ENCODE measurements at places on chromosomes 1 and 21. TPM values are rescaled to one million over a fixed set of nuclear protein-coding genes. Genes with fewer than 3 reads are reported as not detected.

DNA sequence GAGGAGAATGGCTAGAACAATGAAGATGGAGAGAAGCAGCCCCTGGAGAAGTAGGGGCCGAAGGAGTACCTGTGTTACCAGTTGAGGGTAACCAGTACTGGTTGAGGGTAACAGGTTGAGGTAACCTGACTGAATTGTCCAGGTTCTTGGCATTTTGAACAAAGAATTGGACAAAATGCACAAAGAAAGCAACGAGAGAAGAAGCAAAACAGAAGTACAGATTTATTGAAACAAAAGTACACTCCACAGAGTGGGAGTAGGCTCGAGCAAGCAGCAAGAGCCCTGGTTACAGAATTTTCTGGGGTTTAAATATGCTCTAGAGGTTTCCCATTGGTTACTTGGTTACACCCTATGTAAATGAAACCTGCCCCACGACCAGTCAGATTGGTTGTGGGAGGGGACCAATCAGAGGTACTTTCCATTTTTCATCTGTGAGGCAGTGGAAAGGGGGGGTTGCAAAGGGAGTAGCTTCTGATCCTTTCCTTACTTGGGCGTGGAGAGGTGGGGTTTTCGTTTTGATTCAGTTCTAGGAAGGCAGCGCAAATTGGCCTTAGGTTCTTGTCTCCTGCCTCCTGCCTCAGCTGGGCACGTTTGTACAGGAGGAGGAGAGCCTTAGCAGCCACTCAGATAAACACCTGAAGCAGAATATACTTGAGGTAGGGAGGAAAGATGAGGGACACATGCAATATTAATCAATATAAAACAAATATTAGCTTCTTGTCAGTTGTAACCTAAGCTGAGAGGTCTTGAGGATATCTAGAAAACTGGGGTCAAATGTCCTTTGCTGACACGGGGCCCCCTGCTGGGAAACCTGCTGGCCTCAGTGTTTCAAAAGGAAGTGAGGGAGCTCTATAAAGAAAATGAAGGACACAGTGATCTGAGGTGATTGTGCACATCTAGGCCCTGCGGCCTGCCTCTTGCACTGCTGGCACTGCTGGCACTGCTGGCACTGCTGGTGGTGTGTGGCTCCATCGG lies 14.3 kb upstream of the LSM10 start:
- no peak for DNase-seq

DNA sequence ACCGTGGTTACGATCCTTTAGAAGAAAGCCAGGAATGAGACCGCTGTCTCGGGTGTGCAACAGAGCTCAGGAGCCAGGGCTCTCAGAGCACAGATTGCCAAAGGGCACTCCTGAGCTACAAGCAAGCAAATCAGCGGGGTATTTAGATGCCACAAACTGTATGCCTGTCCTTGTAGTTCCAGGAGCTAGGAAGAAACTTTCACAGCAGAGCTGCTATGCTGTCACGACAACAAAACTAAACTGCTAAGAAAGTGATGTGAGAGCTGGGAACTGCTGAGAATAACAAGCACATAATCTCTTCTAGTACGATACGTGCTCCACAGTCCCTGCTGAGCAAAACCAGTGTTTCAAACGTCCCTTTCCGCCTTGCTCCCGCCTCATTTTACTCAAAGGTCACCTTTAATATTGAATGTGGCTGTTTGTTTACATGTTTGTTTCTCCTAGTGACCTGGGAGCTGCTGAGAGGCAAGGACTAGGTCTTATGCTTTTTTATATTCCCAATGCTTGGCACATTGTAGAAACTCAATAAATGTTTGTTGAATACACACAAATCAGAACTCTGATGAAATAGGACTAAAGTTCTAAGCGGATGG lies 14.7 kb downstream of the GREM2 start:
- peak; percentile 14 for DNase-seq

DNA sequence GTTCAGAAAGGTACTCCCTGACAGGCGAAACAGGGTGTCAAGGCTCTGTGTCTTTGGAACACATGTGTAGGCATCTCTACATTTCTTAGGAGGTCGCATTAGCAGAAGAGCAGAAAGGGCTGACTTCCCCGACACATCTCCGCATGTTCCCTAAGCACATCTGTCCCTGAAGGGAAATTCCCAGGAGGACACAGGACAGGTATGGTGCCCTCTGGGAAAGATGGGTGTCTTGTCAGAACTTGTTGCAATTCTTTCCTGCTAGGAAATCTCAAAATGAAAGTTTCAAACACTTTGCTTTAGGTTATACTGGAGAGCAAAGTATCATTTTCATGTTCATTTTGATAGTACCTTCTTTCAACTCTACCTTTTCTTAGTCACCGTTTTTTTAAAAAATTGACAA lies 2.0 kb downstream of the DSCAM start:
- DNase-seq = no peak

HTR1D gene
- 9.4 TPM for polyA plus RNA-seq

GRCh38 chr21:32476661-32477423 lies 64.3 kb downstream of the EVA1C start:
- DNase-seq = no peak

CIART gene
- 0.28 TPM for polyA plus RNA-seq

- DNase-seq = no peak
Measured at GRCh38 chr21:43879348-43880110, 14.5 kb downstream of the AGPAT3 start.

TENT5C gene
- polyA plus RNA-seq = 0.11 TPM

PROK1 gene
- polyA plus RNA-seq = not detected

DNA sequence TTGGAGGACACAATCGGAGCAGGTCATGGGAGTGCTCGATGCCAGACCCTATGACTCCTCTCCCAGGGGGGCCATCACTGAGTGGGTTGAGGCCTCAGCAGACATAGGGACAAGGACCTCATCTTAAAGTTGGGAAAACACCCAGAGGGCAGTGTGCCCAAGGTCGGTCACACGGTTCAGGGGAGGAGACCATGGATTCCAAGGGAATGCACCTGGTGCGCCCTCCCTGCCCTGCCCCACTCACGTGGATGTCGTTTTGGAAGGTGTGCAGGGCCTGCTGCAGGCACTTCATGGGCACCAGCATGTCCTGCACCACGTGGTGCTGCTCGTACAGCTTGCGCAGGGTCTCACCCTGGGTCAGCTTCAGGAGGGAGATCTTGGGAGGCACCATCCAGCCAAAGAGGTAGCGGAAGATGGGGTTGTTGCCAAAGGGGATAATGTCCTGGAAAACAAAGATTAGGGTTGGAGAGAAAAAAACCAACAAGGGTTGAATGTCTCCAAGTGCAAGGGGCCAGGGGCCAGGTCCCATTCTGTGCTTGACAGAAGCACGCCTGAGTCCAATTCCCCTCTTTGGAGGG lies 33.1 kb downstream of the DHCR24 start:
- no peak for DNase-seq

FNBP1L gene
- 17.8 TPM for polyA plus RNA-seq

PDZK1IP1 gene
- 6.4 TPM for polyA plus RNA-seq

- no peak for DNase-seq
Measured at GRCh38 chr1:82755191-82755590, 954.5 kb downstream of the ADGRL2 start.

DNA sequence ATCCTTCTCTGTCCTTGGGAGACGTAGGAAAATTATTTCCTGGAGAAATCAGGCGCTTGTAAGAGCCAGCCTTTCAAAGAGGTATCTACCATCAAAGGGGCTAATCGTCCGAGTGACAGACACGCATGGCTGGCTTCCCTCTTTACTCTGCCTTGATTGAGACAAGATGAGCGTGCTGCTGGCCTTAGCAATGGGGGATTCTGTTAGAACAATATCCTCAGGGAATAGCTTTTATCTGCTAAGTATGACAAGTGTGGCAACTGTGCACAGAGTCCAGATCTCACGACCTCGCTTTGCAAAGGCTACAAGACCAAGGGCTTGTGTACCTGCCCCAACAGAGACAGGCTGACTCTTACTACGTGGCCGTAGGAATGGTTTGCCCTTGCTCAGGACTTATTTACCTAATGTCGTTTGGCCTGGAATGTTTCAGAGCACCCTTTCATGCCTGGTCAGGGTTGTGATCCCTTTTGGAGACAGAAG lies 417.1 kb downstream of the KIF26B start:
- no peak for DNase-seq

ADGRL4 gene
- polyA plus RNA-seq = not detected

DNA sequence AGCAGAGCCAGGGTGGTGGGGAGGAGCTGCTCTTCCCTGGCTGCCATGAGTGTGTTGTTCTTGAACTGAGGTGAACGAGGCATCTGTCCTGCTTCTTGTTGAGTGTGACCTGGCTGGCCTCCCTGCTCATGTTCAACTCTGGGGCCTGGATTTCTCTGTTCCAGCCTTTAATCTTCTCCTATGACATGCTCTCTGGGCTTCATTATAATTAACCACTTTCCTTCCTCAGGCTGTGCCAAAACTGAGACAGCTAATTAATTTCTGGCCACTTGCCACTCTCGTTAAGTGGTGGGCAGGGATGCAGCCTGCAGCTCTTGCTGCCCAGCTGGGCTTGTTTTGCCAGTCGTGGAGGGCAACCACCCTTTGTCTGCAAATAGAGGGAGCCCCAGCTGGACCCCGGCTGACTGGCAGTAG lies 23.3 kb downstream of the OPRD1 start:
- no peak for DNase-seq

DNA sequence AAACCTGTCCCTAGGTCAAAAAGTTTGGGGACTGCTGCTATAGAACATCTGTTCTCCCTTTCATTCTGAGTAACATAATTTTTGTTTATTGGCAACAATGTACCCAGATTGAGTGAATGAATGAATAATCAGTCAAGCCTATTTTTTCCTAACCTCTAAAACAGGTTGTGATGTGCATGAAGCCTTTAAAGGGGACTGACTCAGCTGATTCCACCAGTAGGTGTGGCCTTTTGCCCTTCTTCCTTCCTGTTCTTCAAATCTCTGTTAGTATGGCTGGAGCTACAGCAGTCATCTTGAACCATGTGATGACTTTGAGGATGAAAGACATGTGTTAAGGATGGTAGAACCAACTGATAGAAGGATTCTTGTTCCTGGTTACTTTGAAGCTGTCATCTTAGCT lies 476.1 kb downstream of the NUF2 start:
- no peak for DNase-seq

GRCh38 chr1:117596023-117596720 lies 9.7 kb upstream of the TENT5C start:
- DNase-seq = no peak

GRCh38 chr1:1437033-1437903 lies 1.8 kb downstream of the VWA1 start:
- no peak for DNase-seq

- DNase-seq = no peak
Measured at GRCh38 chr1:17653276-17653675, 101.9 kb upstream of the ACTL8 start.

DNA sequence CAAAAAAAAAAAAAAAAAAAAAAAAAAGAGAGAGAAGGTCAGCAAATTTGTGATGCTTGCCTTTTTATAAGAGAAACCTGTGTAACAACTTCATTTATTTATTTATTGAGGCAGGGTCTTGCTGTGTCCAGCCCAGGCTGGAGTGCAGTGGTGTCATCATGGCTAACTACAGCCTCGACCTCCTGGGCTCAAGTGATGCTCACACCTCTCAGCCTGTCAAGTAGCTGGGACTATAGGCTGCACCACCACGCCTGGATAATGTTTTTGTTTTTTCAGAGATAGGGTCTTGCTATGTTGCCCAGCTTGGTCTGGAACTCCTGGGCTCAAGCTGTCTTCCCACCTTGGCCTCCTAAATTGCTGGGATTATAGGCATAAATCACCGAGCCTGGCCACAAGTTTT lies 42.4 kb downstream of the DHCR24 start:
- DNase-seq = no peak

DNA sequence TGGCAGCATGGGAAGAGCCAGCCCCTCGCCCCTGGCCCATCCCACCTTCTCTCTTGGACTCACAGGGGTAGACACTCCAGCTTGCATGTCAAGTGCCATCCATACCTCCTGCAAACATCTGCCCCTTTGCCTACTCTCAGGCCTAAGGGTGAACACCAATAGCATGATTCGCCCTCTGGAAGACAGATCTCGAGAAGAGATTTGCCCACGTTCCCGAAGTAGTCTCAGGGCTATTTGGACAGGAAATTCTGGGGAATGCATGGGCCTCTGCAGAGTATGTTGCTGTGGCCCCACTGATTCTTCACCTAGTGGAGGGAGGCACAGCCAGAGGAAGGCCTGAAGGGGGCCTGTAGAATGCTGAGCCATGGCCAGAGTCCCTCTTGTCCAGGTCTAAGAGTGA lies 29.8 kb upstream of the DNASE2B start:
- DNase-seq = no peak

GRCh38 chr1:86798608-86799291 lies 94.4 kb downstream of the SH3GLB1 start:
- no peak for DNase-seq

DNA sequence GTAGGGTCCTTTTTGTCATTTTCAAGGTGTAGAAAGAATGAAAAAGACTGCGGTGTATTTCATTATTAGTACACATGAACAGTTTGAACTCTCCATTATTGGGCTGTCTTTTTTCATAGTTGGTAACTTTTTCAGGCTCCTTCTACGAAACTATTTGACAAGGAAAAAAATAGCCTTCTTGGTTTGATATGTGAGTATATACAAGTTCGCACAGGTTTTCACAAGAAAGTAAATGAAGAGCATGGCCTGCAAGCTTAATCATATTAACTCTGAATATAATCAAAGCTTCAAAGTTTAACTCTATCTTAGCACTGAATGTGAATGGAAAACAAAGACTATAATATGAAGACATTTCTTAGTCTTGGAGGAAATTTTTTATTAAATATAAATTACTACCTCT lies 290.0 kb upstream of the ADGRL2 start:
- DNase-seq = no peak

CELA3A gene
- polyA plus RNA-seq = not detected

FALEC gene
- 0.80 TPM for polyA plus RNA-seq

OR10T2 gene
- polyA plus RNA-seq = not detected

KCTD3 gene
- polyA plus RNA-seq = 32.7 TPM

RBM8A gene
- 240 TPM for polyA plus RNA-seq

RIPK4 gene
- polyA plus RNA-seq = 5.7 TPM

GRCh38 chr1:176998183-176998795 lies 166.2 kb downstream of the ASTN1 start:
- DNase-seq = no peak

DNA sequence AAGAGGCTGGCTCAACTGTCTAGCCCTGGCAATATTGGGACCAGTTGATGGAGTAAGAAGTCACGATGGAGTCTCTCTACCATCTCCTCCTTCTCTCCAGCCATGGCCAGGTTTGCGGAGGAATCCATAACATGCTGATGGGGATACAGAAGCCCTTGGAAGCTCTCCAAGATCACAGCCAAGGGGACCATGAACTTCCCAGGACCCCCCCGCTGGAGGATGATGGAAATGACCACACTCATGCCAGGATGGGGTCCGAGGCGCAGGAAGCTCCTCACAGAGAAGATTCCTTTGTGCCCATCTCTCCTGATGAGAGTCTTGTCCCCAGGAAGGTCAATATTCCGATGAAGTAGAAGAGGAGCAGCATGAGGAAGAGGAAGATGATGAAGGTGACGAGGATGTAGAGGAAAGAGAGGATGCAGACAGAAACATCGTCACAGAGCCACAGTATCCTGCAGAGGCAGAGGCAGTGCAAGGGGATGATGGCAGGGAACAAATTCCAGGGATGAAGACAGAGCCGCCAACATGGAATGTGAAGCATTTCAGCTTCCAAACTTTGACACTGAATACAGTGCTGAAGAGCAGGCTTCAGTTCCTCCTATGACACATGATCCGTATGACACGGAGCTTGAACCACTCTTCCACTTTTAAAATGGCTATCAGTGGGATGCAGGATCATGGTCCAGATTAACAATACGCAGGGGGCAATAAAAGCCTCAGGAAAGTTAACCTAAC lies 57.9 kb upstream of the EDN2 start:
- DNase-seq = no peak

GRCh38 chr1:78716186-78716585 lies 66.6 kb downstream of the IFI44 start:
- no peak for DNase-seq

KCNE2 gene
- polyA plus RNA-seq = not detected

Measured in A549 (cell line).